NCI-H82 (cell line): ENCODE measurements at places on chromosomes 6 and 20.

GRCh38 chr6:124368131-124368530 lies 564.5 kb downstream of the NKAIN2 start:
- no peak for DNase-seq

DNA sequence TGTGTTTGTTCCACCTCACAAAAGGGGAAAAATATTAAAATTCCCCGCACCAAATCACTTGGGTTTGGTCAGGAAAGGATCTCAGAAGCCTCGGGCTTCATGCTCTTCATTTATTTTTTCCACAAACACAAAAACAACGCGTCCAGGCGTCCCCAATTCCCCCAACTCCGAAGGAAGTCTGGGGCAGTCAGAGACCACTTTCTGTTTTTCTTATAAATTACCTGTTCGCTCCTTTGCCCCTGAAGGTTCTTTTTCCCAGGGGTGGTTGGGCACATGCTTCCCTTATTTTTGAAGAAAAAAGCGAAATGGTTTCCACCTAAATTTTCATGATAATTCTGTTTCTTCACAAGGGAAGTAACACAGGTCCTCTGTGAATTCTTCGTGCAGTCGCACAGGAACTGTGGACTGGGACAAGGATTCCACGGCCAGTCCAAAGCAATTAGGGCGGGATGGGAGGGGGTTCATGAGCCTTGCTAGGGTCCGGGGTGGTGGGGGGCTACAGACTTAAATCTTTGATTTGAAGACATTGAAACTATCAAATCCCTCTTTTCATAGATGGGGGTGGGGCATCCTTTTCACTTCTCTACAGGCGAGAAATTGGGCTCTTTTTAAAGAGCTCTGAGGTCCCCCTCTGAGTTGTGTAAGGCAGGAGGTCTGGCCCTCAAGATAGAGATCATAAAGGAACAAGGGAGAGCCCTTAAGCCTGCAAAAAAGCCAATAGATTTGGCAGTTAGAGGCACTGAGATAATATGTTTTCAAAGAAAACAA lies 30.5 kb upstream of the HFE start:
- DNase-seq = peak; percentile 76

- DNase-seq = no peak
These were observed 98.8 kb upstream of the GRIK2 start for GRCh38 chr6:101294676-101295075.

DNA sequence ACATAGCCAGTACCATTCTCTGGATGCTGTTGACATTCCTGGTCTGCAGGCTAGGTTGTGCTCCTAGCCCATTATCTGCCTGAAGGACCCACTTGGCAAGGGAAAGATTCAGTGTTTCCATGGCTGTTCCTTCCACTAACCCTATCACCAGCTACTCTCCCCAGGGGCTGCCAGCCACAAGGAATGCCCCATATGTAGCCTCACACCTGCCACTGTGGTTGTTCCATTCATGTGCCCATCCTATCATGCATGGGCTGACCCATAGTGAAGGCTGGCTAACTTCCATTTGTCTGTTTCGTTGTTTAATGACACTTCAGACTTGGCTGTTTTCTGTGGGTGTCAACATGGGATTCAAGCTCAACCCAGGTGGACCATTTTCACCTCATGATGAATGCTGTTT lies 25.6 kb upstream of the HLA-A start:
- DNase-seq = no peak

DNA sequence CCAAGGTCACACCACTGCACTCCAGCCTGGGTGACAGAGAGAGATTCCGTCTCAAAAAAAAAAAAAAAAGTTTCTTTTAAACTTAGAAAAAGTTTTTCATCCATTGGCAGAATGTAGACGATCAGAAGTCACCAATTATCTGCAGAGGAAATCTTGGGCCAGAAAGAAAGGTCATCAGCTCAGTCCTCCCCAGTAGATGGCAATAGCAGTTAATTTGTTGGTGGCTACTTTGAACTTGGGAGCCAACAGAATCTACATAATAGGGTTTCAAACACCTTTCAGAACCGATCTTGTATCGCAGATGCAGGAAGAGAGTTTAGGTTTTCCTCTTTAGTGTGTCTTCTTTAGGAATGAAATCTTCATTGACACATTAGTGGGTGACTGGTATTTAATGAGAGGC lies 41.7 kb downstream of the LBP start:
- no peak for DNase-seq

DNA sequence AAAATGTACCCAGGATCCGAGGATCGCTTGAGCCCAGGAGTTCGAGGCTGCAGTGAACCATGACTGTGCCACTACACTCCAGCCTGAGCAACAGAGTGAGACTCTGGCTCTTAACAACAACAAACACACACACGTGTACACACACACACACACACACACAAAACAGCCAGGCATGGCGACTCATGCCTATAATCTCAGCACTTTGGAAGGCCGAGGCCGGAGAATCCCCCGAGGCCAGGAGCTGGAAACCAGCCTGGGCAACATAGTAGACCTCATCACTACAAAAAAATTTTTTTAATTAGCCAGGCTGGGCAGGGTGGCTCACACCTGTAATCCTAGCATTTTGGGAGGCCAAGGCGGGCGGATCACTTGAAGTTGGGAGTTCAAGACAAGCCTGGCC lies 23.3 kb upstream of the ARFGEF2 start:
- DNase-seq = no peak

GRCh38 chr6:11212664-11213063 lies 19.8 kb downstream of the NEDD9 start:
- no peak for DNase-seq

DNA sequence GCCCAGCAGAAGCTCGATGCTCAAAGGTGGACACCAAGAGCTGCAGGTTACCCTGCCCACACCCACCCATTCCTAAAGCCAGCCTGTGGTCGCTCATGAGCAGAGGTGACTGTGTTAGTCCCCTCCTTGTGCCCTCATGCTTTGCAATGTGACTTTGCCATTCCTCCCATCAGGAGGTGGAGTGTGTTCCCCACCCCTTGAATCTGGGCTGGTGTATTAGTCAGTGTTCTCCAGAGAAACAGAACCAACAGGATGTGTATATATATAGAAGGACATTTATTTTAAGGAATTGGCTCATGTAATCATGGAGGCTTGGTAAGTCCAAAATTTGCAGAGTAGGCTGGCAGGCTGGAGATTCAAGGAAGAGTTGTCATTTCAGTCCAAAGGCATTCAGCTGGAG lies 54.4 kb upstream of the RNF24 start:
- no peak for DNase-seq

- no peak for DNase-seq
These were observed 6.6 kb upstream of the TBC1D7 start for GRCh38 chr6:13334953-13335352.

DNA sequence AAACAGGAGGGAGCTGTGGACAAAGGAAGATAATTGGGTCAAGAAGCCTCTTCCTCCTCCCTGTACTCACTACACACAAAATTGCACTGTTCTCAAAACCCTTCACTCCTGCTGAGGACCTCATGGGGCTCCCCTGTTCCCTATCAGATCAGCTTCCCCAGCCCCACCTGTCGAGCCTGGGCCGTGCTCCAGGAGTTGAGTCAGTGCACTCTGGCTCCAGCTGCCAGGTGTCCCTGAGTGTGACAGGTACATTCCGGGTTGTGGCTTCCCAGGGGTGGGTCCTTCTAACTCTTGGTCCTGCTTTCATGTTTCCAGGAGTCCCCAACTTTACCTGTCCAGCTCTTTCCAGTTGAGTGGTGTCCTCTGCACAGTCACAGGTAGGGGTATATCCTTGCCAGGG lies 8.4 kb downstream of the RAB5IF start:
- no peak for DNase-seq

GRCh38 chr6:168664956-168665355 lies 224.0 kb downstream of the SMOC2 start:
- DNase-seq = no peak

- no peak for DNase-seq
These were observed 42.0 kb upstream of the MCHR2 start for GRCh38 chr6:100035873-100036653.

DNA sequence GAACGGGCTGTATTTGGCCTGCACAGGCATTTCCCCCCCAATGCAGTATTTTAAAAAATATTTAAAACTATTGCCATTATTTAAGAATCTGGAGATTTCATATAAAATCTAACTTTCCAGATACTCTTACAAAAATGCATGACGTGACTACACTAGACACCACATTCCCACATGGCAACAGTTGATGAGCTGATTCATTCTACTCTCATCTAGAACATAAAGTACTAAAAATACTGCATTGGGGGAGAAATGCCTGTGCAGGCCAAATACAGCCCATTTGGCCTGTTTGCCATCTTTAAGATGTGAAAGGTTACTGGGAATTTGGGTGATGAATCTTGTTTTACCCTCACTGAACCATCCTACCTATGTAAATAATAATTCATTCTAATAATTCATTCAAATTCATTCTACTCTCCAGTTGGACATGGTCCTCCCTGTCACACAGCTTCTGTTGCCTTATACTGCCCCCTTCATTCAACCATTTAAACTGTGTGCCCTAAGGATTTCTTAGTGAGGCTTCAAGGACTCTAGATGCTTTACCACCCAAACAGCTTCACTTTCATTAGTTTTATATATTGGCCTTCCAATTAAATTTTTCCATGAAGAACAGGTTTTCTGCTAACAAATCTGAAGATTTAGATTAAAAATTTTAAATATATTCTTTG lies 6.9 kb upstream of the ZSCAN16 start:
- DNase-seq = no peak

- no peak for DNase-seq
These were observed 33.1 kb downstream of the SRC start for GRCh38 chr20:37378785-37379598.

GRCh38 chr20:61608275-61609085 lies 356.4 kb downstream of the CDH4 start:
- DNase-seq = no peak

DNA sequence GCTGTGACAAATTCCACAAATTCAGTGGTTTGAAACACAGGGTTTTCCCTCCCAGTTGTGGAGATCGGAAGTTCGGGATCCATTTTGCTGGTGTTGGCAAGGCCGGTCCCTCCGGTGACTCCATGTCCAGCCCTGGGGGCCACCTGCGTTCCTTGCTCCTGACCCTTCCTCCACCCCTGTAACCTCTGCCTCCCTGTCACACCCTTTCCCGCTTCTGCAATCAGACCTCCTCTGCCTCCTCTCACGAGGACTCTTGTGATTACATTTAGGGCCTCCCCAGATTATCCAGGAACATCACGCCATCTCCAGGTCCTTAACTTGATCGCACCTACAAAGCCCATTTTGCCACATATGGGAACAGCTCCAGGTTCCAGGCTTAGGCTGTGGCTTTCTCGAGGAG lies 12.5 kb downstream of the RPS6KA2 start:
- no peak for DNase-seq

DNA sequence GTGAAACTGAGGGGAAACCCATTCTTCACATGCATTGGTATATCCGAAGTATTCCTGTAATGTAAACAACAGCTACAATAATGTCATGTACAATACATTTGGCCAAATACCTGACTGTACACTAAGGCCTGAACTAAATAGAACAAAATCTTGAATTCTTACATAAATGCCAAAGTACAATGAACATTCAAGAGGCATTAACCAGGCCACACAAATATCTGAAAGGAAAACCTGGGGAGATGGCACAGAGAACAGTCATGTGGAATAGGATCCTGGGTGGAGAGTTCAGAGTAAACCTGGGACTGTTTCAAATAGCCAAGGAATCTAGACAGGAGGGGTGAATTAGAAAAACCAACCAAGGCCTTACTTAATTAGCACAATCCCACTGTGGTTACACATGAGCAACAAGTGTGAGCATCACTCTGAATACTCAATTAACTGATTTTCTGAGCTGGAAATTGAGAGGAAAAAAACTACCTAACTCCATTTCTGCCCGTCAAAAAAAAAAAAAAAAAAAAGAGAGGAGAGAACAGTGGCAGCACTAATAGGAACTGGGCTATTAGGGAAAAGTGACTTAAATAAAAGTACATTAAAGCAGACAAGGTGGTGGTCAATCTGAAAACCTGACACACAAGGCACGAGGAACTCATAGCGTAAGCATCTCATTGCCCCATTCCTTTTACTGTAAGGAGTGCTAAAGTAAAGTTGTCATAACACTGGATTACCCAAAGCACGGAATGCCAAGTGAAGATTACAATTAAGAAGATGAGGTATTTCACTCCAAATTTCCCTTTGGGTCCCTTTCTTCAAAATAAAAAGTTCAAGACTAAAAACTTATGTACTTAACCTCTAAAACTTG lies 10.9 kb downstream of the SNX5 start:
- DNase-seq = no peak

DNA sequence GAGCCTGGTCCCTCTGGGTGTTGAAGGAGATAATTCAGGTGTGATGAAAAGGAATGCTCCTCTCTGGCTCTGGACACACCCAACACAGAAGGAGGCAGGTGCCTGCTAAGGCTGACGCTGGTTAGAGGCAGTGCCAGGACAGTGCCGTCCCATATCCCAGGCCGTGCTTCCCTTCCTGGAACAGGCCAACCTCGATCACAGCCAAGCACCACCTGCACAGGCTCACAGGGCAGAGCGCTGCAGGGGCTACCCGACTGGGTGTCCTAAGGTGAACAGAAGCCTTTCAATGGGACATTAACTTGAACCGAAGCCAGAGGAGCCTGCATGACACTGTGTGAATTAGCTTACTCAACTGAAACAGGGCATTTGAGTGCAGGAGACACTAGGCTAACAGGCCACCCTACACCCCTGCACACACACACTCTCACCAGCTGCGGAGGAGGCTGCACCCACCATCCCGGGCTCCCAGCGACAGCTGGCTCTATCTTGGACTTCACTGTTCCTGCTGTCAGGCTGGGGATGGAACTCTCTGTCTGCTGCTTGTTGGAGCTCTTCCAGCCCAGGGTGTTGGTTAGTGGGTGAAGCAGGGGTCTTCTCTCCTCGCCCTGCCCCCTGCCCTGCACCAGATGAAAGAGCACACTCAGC lies 347.2 kb downstream of the TAF4 start:
- DNase-seq = no peak

GRCh38 chr6:100460650-100461204 lies 4.0 kb downstream of the SIM1 start:
- DNase-seq = peak; percentile 59

DNA sequence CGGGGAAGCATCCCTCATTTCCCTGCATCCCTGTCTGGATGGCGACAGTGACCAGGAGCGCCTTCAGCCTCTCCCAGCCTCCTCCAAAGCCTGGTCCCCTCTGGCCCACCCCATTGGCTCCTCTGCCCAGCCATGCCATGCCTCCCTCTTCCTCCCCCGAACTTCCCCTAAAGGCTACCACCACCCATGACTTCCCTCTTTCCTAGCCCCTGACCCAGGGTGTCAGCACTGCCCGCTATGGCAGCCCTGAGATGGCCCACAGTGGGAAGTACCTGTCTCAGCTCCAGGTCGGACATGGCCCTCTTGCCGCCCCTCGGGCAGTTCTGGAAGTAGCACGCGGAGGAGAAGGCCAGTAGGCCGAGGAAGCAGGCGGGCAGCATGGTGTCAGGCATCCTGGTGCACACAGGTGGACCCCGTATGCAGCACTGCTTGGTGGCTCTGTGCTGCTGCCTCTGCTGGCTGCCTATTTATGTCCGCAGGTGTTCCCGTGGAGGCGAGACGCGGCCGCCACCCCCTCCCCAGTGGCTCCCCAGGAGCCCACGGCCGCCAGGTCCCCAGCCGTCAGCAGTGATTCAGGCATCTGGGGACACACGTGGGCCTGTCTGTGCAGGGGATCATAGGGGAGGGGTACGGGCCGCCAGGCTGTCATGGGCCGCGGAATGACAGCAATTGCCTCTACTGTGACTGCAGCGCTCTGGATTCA lies at the start of gene AVP:
TSS of gene AVP (minus strand) at position 442 of the 703 bp plus-strand sequence. CDS start at position 392, 50 bp downstream.
- no peak for DNase-seq

GRCh38 chr6:170067923-170068360 lies 222.9 kb downstream of the DLL1 start:
- DNase-seq = no peak
